Chondrocyte (in vitro differentiated cells): ENCODE measurements at places on chromosomes 6 and 20. TPM values are rescaled to one million over a fixed set of nuclear protein-coding genes. Genes with fewer than 3 reads are reported as not detected.

PRKN gene
- total RNA-seq = 5.1 to 8.7 TPM (median 5.7 TPM) in 3 replicates

DNA sequence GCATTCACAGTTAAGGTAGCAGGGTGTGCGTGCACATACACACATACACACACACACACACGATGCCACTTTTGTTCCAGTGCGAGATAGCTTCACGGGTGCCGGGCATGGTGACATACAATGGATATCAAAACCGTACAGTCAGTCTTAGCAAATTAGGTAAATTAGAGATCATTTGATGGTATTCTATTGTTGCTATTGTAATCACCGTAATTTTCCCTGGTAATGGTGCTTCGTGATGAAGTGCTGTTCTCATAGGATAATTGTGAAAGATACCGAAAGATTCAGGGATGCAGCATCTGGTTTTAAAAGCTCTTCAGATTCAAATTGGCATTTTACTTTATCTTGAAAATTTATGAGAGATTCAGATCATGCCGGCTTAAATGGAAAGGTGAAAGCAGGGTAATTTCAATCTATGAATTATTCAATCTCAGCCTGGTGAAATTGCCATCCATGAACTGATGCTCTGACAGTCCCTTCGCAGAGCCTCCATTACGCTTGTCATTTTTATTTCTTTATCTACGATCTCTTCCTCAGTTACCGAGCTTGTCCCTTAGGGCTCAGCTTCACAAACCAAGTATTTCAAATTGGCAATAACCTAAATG, 71.3 kb upstream of the SOX4 start:
- H3K36me3 ChIP-seq = no peaks in the 10 kb centered on the region
- no peak overlapping the region for H3K4me3 ChIP-seq
- H3K4me1 ChIP-seq = no peaks in the 10 kb centered on the region
- H3K27me3 ChIP-seq = peaks cover 13% of the 10 kb centered on the region
- no peak overlapping the region for H3K27ac ChIP-seq
- DNase-seq = no peak

DNA sequence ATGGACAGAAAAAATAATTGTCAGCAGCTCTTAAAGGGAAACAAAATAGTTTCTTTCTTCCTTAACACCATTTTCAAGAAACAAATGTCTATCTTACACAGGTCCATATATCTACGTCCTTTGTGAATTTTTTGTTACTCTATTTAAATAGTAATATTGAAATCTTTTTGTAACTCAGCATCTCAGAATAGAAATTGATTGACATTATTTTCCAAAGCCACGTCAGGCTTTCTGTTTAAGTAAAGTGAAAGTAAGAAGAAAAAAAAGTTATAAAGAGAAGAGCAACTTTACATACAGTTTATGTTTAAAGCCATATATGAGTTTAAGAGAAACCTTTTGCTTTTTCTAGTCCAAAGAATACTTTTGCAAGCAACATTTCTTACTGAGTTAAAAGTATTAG, 402.9 kb upstream of the SOX4 start:
- no peak overlapping the region for H3K4me3 ChIP-seq
- peaks cover 48% of the 10 kb centered on the region for H3K4me1 ChIP-seq
- peaks cover 4% of the 10 kb centered on the region for H3K36me3 ChIP-seq
- DNase-seq = no peak
- H3K27ac ChIP-seq = no peak overlapping the region
- H3K27me3 ChIP-seq = no peaks in the 10 kb centered on the region

DNA sequence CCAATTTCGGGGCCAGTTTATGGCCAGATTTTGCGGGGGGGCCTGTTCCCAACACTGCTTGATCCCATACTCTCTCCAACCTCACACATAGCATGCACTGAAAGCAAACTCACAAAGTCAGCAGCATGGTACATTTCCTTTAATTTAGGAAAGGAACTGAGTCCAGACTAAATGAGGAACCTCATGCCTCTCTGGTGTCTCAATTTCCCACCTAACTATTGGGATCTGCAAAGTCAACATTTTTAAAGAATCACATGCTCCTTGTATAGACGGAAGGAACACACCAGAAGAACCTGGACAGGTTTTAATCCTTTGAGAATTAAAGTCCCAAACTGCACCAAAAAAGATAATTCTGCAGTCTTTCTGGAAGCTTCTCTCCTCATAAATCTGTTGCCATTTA, 33.3 kb downstream of the FAM50B start:
- no peak overlapping the region for H3K27ac ChIP-seq
- H3K27me3 ChIP-seq = no peaks in the 10 kb centered on the region
- no peak overlapping the region for H3K4me3 ChIP-seq
- H3K36me3 ChIP-seq = no peaks in the 10 kb centered on the region
- no peak for DNase-seq
- peaks cover 34% of the 10 kb centered on the region for H3K4me1 ChIP-seq

GMPR gene
- 9.7 to 14.4 TPM (median 11.5 TPM) in 3 replicates for total RNA-seq

UNC5CL gene
- 0.25 to 0.36 TPM in 2 of 3 replicates, not detected in the other for total RNA-seq

DNA sequence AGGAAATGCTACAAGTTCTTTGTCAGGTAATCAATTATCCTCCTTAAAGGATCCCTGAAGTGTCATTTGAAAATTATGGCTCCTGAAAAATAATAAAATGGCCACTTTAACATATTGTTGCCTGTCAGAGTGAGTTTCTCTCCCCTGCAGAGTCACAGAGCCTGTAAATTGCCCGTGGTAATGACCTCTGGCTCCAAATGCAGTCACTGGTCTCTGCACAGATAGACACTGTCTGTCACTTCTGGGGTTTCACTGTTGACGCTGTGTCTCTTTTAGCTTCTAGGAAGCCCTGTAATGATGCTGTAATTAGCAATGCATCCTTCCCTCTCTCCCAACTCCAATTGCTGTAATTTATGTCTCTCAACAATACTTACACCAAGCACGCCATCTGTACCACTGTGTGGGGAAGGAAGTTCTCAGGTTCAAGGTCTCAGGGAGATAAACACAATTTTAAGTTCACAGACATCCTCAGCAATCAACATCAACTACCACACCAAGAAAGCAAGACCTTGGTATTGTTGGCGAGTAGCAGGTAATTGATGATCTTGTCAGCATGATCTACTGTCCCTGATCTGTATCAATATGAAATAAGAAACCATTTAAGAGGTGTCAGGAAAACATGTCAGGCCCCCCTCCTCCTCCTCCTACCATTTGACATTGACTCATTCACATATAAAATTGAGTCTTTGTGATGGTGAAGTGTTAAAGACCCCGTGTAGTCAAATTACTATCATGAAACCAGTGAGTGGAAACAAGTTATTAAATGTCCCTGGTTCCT, 91.2 kb upstream of the SULF2 start:
- no peak for DNase-seq
- peaks cover 24% of the 10 kb centered on the region for H3K27me3 ChIP-seq
- H3K4me3 ChIP-seq = no peak overlapping the region
- no peak overlapping the region for H3K27ac ChIP-seq
- peaks cover 13% of the 10 kb centered on the region for H3K4me1 ChIP-seq
- H3K36me3 ChIP-seq = no peaks in the 10 kb centered on the region

HEY2 gene
- 17.6 to 43.0 TPM (median 41.2 TPM) in 3 replicates for total RNA-seq

GRCh38 chr20:25058847-25059810, 1.2 kb upstream of the ACSS1 start:
- H3K27ac ChIP-seq = no peak overlapping the region
- peak overlapping the region; percentile 29 for H3K4me3 ChIP-seq
- H3K27me3 ChIP-seq = peaks cover 42% of the 10 kb centered on the region

GSTA1 gene
- not detected in 3 replicates for total RNA-seq

SLC17A1 gene
- total RNA-seq = not detected in 3 replicates

C20orf96 gene
- total RNA-seq = 10.8 to 12.1 TPM (median 11.1 TPM) in 3 replicates

DNA sequence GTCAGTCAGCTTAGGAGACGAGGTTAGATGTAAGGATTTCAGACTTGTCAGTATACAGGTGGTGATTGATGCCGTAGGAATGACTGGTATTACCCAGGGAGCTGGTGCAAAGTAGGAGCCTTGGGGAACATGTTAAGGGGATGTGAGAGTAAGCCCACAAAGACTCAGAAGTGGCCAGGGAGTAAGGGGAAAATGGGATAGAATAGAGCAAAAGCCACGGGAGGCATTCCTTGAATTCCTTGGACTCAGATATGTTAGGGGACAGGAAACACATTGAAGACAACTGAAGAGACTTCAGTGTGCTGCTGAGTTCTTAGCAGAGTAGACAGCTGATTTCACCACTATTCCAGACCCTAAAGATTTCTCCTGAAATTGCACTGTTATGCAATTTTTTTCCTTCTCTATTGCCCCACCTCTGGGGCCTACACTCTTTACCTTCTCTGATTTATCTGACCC, 1.2 kb upstream of the ACAT2 start:
- peak overlapping the region; percentile 85 for H3K4me3 ChIP-seq
- no peaks in the 10 kb centered on the region for H3K27me3 ChIP-seq
- DNase-seq = no peak
- peaks cover 39% of the 10 kb centered on the region for H3K4me1 ChIP-seq
- H3K27ac ChIP-seq = peak overlapping the region; percentile 98

E2F1 gene
- 7.5 to 17.0 TPM (median 7.6 TPM) in 3 replicates for total RNA-seq

DNA sequence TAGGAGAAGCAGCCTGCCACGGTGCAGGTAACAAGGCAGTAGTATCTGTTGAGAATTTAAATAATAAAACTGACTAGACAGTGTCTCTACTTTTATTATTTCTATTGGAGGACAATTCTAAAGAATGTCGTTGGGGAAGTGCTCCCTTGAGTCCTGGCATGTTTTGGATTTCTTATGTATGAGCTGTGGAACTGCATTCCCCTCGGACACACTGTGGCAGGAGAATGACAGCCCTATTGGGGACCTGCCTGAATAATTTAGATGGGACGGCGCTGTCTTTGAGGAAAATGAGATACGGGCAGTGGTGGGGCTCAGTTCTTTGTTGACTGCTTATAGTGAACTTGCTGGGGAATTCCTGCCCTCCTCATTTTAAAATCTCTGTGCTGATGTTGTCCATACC, 2.4 kb upstream of the SCP2D1 start:
- H3K27ac ChIP-seq = no peak overlapping the region
- no peaks in the 10 kb centered on the region for H3K4me1 ChIP-seq
- H3K27me3 ChIP-seq = no peaks in the 10 kb centered on the region
- DNase-seq = no peak
- no peaks in the 10 kb centered on the region for H3K36me3 ChIP-seq
- no peak overlapping the region for H3K4me3 ChIP-seq

DNA sequence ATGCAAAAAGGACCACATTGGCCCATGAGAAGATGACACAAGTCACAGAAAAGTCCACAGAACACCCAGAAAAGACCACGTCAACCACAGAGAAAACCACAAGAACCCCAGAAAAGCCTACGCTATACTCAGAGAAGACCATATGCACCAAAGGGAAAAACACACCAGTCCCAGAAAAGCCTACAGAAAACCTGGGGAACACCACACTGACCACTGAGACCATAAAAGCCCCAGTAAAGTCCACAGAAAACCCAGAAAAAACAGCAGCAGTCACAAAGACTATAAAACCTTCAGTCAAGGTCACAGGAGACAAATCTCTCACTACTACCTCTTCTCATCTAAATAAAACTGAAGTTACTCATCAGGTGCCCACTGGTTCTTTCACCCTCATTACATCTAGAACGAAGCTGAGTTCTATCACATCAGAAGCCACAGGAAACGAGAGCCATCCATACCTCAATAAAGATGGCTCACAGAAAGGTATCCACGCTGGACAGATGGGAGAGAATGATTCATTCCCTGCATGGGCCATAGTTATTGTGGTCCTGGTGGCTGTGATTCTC, 11.2 kb downstream of the MUCL3 start:
- peaks cover 15% of the 10 kb centered on the region for H3K36me3 ChIP-seq
- H3K27me3 ChIP-seq = peaks cover 58% of the 10 kb centered on the region
- DNase-seq = no peak
- H3K4me1 ChIP-seq = peaks cover 9% of the 10 kb centered on the region
- H3K27ac ChIP-seq = no peak overlapping the region

EYA4 gene
- total RNA-seq = 1.7 to 8.6 TPM (median 7.9 TPM) in 3 replicates

GRCh38 chr6:71321314-71321713, 32.7 kb downstream of the OGFRL1 start:
- peaks cover 2% of the 10 kb centered on the region for H3K36me3 ChIP-seq
- no peaks in the 10 kb centered on the region for H3K4me1 ChIP-seq
- no peak for DNase-seq
- no peaks in the 10 kb centered on the region for H3K27me3 ChIP-seq
- H3K4me3 ChIP-seq = no peak overlapping the region

GRCh38 chr20:59422872-59423544, 122.6 kb downstream of the EDN3 start:
- H3K4me3 ChIP-seq = no peak overlapping the region
- no peaks in the 10 kb centered on the region for H3K4me1 ChIP-seq
- H3K27me3 ChIP-seq = peaks cover 16% of the 10 kb centered on the region
- H3K27ac ChIP-seq = no peak overlapping the region

FOXQ1 gene
- total RNA-seq = 0.15 TPM in 1 of 3 replicates, not detected in the others

E2F3 gene
- 16.8 to 18.3 TPM (median 17.1 TPM) in 3 replicates for total RNA-seq

DNA sequence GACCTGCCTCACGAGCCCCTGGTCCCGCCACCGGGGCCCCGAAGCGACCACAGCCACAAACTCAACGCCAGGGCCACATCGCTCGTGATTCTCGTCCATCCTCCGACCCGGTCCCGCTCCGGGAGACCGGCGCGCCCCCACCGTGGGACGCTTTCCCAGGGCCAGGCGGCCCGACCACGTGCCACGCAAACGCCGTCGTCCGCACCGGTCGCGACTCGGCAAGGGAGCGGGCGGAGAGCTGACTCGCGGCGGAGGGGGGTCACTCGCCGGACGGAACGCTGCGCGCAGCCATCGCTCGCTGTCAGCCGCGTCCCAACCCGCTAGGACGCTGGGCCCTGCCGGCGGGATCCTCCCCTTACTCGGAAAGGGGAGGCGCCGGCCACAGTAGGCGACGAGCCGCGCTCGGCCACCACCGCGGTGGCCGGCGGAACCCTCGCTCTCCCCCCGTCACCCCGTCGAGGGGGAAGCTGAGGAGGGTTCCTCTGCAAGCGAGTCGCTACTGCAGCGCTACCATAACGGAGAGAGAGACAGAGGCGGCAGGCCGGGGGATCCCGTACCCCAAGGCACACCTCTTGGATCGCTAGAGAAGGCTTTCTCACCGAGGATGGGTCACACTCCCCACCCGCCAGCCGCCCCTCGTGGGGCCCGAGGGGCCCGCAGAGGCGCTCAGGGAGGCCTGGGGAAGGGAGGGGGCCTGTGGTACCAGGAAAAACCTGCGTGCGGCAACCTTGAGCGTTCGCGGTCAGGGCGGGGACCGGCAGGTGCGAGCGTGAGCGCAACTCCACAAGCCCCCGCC, 511.8 kb upstream of the ZNF337 start:
- peaks cover 2% of the 10 kb centered on the region for H3K36me3 ChIP-seq
- peaks cover 33% of the 10 kb centered on the region for H3K27me3 ChIP-seq
- peak; percentile 70 for DNase-seq
- no peak overlapping the region for H3K27ac ChIP-seq
- H3K4me1 ChIP-seq = peaks cover 3% of the 10 kb centered on the region

ZFP57 gene
- total RNA-seq = not detected in 3 replicates

DNA sequence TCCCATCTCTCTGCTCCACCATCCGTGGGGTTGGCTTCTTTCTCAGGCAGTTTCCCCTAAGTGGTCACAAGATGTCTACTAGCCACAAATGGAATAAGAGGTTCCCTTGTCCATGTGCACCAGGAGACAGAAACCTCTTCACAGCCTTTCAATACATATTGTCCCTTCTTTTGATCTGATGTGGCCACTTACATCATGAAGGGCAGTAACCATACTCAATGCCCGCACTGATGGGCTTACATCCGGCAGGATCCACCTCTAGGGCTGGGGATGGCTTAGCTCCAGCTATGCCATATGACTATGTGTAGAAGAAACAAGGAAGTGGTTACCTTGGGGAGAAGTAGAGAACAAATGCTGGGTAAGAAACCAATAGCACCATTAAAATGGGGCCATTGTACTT, 64.4 kb downstream of the PLEKHG1 start:
- H3K27me3 ChIP-seq = no peaks in the 10 kb centered on the region
- H3K36me3 ChIP-seq = no peaks in the 10 kb centered on the region
- no peak overlapping the region for H3K27ac ChIP-seq
- peaks cover 24% of the 10 kb centered on the region for H3K4me1 ChIP-seq

LST1 gene
- not detected in 3 replicates for total RNA-seq

GRCh38 chr6:43969158-43969981, 157.9 kb downstream of the MRPL14 start:
- no peak overlapping the region for H3K27ac ChIP-seq
- no peak overlapping the region for H3K4me3 ChIP-seq
- peak; percentile 26 for DNase-seq
